ENCODE measurements at places on chromosomes 7 and 10.

- DNase-seq, result no peak
Observed at GRCh38 chr10:97069576-97070362, 116.0 kb downstream of the SLIT1 start.

DNA sequence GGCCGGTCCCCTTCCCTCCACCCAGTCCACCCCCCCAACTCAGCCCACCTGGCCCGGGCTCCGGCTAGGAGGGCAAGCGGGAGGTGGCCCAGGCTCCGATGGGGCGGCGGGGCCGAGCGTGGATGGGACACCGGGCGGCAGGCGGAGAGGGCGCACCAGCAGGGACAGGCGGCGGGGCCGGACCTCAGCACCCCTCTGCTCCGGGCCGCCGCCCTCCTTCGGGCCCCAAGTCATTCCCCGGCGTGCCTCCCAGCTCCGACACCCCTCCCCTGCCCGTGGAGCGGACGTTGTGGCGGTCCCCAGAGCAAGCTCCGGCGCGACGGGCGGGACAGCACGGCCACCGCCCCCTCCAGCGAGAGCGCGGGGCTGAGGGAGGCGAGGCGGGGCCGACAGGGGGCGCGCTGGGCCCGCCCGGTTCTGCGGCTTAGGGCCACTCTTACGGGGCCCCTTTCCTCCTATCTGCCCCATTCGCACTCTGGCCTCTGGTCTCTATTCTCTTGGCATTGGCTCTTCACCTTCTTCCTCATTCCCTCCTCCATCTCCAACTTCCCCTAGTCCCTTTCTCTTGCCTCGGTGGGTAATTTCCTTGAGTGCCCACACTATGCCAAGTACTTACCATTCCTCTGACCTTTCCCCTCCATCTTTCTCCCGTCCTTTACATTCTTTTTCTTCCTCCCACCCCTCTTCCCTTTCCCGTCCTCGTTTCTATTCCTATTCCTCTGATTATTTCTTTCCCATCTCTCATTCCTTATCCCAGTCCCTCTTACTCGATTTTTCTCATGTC is 701 bp upstream of the GBX1 start:
- peak; percentile 85 for DNase-seq

- DNase-seq, result no peak
Observed at GRCh38 chr10:66604195-66604594, 321.6 kb upstream of the LRRTM3 start.

DNA sequence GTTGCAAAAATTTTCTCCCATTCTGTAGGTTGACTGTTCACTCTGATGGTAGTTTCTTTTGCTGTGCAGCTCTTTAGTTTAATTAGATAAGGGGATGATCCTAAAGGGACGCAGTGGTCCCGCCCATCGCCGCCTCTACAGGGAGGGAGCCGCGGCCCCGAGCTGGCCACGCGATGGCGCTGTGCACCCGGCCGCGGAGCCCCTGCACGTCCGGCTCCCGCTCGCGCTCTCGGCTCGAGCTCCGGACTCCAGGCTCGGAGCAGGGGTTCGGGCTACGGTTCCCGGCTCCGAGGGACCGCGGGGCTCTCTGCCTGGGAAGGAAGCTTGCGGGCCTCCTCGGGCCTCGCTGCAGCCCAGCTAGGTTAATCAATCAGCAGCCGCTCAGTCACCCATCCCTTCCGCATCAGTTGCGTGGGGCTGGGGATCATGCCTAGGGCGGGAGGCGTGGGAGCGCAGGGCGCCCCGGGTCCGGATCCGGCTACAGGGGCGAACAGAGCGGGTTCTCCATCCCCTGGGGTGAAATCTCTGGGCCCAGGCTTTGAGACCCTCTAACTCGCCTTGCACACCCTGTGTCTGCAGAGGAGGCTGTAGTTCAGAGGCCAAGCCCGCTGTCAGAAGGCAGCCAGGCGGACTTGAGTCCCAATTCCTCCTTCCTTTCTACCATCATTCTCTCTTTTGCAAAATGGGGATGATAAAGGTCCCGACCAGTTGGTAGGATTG is 97.9 kb downstream of the WDR11 start:
- DNase-seq, result peak; percentile 79

GRCh38 chr7:18177815-18178660 is 150.4 kb upstream of the PRPS1L1 start:
- peak; percentile 25 for DNase-seq

DNA sequence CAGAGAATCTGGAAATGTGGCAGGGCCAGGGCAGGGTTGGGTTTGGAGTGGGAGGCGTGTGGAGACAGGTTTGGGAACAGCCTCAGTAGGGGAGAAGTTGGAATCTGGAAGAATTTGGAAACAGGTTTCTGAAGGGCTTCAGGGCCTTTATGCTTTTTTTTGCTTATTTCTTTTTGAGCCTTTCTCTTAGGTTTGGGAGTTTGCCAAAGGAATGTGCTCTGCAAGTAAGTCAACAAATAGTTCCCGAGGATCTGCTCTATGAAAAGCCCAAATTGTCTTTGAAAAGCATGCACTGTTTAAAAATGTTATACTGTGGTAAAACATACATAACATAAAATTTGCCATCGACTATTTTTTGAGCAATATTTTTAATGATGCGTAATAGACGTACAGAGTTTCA is 86.7 kb upstream of the ADRB1 start:
- no peak for DNase-seq

GRCh38 chr7:90788052-90788451 is 191.9 kb downstream of the CDK14 start:
- DNase-seq, result no peak

DNA sequence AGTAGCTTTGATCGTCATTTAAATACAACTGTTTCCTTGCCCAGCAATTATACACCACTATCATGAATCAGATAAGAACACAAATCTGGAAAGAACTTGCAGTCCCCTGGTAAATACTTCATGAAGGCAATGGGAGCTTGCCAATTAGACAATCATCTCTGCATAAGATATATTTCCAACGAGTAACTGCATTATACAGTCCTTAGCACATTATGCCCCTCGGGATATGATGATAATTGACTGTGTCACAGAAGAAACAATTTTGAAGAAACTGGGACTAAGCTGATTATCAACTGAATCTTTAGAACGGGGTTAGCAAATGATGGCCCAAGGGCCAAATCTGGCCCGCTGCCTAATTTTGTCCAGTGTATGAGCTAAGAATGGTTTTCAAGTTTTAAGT is 155.7 kb downstream of the TRIL start:
- no peak for DNase-seq

GRCh38 chr7:50632561-50633413 is 67.6 kb upstream of the DDC start:
- DNase-seq, result peak; percentile 62

DNA sequence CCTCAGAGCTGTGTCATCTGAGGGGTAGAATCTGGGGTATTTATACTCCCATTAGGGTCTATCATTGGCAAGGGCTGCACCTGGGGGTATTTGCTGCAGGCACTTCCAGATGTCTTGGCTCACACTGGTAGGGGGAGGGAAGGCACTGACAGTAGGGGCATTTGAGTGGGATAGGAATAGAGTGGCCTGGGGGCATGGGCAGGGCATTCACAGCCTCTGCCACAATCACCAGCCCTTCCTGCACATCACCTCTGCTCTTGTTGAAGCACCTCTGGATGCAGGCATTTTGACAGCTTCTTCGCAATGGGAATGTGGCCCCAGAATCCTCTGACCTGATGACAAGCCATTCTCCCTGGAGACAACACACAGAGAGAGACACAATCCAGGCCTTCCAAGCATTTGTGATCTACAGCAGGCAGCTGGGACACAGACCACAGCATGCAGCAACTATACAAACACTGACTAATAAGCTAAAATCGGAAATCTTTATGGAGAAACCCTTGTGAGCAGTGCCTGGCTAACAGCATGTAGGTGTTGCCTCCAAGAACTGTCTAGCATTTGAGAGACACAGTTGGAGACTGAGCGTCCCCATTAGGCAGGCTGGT is 178.5 kb downstream of the KCNMA1 start:
- no peak for DNase-seq

DNA sequence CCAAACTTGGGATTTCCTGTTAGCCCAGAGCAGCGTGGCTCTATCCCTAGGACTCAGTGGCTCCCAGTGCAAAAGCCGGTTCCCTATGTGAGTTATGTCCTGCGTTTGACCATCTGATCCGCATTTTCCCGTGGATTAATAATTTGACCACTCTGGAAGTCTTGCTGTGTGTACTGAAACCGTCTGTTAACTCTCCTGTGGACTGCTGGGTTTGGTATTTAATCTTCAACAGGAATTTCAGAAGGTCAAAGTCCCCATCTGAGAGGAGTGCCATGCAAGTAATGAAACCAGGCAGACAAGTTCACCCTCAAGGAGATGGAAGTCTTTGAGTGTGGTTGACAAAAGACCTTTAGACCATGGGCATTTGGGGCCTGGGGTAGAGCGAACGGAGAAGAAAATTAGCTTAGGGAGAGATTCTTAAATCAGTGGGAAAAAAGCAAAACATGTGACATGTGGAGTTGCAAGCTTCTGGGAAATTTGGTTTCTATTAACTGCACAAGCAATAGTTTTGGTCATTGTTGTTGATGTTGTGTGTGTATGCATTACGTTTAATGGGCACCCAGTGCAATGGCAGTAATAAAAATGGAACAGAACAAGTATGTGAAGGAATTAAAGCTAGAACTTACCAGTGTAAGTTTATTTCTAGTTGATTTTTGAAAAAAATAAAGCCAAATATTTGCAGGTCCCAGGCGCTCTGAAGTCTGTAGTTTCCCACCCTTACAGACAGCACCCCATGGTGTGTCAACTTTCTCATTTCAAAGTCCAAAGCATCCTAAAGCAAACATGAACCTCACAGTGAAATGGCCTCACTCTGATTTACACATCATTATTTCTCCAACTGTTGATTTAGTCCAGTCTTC is 38.2 kb downstream of the LYZL1 start:
- DNase-seq, result no peak

GRCh38 chr7:88306590-88307048 is at the start of gene STEAP4:
Gene STEAP4 (minus strand): TSS chr7:88306894. CDS start chr7:88284269, 22,625 bp downstream.
- DNase-seq, result peak; percentile 25

GRCh38 chr10:132638130-132638515 is 100.5 kb downstream of the INPP5A start:
- no peak for DNase-seq

DNA sequence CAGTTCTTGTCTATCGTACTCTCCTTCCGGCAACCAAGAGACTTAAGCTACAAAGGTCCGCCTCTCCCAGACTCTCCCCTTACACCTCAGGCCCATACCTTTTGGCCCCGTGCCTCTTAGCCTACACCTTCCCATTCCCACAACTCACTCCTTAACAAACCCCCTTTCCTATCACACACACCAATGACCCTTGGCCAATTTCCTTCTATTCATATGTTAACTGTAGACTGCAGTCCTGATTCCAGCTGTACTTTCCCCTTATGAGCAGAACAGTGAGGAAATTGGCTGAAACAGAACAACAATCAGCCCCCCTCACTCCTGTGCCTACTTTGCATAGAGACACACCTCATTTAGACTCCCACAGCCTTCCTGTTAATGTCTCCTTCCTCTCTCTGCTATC is 1.4 kb upstream of the TMEM139 start:
- DNase-seq, result no peak

DNA sequence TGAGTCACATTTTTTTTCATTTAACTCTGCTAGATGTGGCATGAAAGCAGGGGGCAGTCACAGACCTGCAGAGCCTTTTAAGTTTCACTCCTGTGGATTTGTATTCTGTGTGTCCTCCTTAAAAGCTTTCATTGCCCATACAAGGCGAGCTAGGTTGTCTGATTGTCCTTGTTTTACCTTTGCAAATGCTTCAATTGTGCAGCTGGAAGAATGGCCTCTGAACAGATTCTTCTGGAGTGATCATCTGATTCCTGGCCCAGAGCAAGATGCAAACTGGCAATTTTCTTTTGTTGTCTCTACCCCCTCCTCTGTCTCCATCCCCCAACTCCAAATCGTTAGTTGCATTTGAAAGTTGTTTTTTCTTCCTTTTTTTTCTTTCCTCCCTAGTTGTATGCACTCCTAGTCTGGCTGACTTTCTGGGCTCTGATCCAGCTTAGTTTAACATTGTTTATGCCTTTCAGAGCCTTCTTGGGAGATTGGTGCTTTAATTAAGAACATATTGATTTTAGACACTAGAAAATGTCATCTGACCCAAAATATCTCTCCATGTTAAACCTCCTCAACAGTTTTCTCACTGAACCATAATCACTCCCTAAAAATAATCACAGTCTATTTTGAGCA is 150.2 kb downstream of the REEP3 start:
- DNase-seq, result no peak

- no peak for DNase-seq
Observed at GRCh38 chr7:98366562-98366938, 34.3 kb downstream of the BAIAP2L1 start.

- no peak for DNase-seq
Observed at GRCh38 chr10:132850896-132851295, 64.9 kb upstream of the NKX6-2 start.

GRCh38 chr7:12970626-12971025 is 283.2 kb downstream of the ARL4A start:
- no peak for DNase-seq

DNA sequence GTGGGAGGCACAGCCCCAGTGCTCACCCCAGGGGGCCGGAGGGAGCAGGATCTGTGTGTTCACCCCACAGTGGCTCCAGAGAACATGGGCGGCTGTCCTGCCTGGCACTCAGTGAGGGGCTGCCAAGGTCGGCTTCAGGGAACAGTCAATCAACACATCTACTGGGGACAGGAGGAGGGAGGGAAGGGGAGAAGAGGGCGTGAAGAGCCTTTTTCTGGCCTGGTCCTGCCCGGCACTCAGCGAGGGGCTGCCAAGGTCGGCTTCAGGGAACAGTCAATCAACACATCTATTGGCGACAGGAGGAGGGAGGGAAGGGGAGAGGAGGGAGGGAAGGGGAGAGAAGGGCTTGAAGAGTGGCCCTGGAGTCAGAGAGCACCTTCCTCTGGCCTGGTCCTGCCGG is 184.9 kb downstream of the ADARB2 start:
- DNase-seq, result no peak

GRCh38 chr7:27602766-27603165 is 59.9 kb downstream of the HIBADH start:
- DNase-seq, result no peak

- DNase-seq, result no peak
Observed at GRCh38 chr7:46054272-46054671, 133.2 kb upstream of the IGFBP3 start.

GRCh38 chr7:92417913-92418312 is 29.4 kb upstream of the GATAD1 start:
- no peak for DNase-seq

- DNase-seq, result no peak
Observed at GRCh38 chr7:34282271-34282670, 375.7 kb upstream of the NPSR1 start.

DNA sequence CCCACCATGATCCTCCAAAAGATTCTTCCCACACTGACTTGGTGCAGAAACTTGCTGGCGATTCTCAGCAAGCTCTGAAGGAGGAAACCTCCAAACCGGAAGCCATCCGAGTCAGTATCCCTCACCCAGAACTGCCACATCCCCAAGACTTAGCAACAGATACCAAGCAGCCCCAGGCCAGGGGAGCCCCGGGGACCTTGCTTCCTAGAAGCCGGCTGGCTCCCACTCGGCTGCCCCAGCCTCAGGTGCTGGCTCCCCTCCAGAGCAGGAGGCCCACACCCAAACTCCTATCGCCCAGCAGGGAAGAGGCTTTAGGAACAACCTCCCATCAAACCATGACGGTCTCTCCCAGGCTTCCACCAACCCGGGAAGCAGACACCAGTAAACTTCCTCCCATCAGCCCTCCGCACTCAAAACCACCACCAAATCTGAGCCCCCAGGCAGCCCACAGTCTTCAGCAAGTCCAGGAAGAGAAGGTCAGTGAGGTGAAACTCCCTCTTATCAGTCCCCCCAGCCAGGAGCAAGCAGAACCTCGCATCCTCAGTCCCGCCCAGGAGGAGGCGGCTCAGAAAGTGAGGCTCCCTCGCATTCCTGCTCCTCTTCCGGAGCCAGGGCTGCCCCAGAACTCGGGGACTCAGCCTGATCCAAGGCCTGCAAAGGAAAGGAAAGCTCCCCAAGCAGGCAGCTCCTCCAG is 82.3 kb downstream of the LRGUK start:
- DNase-seq, result no peak

GRCh38 chr10:101238732-101239105 is 9.5 kb upstream of the LBX1 start:
- no peak for DNase-seq

All from HuH-7.5 (cell line).